ENCODE measurements at places on chromosomes 2 and 18.

DNA sequence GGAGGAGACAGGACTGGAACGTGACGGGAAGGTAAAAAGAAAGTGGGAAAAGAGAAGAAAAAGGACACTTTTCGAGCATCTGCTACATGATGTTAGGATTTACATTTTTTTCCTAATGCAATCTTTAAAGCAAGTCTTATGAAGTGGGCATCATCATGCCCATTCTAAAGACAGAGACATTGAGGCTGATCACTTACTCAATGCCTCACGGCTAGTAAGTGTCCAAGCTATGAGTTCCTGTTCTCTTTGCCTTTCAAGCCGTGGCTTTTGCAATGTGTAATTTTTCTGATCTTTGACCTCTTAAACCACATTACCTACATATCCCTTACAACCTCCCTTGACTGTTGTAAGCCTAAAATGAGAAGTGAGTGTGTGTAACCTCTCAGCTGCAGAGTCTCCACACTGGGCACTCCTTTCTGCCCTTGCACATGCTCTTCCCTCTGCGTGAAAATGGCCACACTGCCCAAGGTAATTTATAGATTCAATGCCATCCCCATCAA is 649.2 kb downstream of the RNF144A start:
- DNase-seq, result no peak
- no peaks in the 10 kb centered on the region for H3K27me3 ChIP-seq
- H3K27ac ChIP-seq, result peak overlapping the region; percentile 91
- H3K4me1 ChIP-seq, result peaks cover 48% of the 10 kb centered on the region
- peaks cover 45% of the 10 kb centered on the region for H3K36me3 ChIP-seq

- no peak for DNase-seq
- no peaks in the 10 kb centered on the region for H3K27me3 ChIP-seq
- H3K4me3 ChIP-seq, result no peak overlapping the region
- H3K27ac ChIP-seq, result peak overlapping the region; percentile 28
- peaks cover 59% of the 10 kb centered on the region for H3K4me1 ChIP-seq
Observed at GRCh38 chr2:200380833-200381542, 74.5 kb downstream of the SPATS2L start.

GRCh38 chr2:226497146-226497909 is 302.3 kb downstream of the IRS1 start:
- no peaks in the 10 kb centered on the region for H3K36me3 ChIP-seq
- H3K4me1 ChIP-seq, result no peaks in the 10 kb centered on the region
- DNase-seq, result no peak
- H3K27ac ChIP-seq, result no peak overlapping the region

DNA sequence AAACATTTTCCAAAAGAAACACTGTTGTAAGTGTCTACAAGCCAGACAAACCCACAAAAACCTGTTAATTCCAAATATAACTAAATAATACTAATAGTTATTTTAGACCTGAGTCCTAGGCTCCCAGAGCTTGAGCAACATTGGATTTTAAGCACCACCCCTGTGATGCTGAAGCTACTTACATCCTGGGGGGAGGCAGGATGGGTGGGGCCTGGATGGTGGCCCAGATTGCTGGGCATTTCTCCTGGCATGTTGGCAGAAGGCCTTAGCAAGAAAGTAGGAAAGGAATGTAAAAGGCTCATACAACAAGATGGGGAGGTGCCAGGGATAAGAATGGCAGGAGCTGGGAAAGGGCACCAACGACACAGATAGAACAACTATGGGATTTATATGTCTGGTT is 50.7 kb upstream of the OTX1 start:
- no peaks in the 10 kb centered on the region for H3K27me3 ChIP-seq
- peaks cover 4% of the 10 kb centered on the region for H3K36me3 ChIP-seq
- no peaks in the 10 kb centered on the region for H3K4me1 ChIP-seq
- no peak overlapping the region for H3K27ac ChIP-seq
- no peak for DNase-seq
- H3K4me3 ChIP-seq, result no peak overlapping the region

DNA sequence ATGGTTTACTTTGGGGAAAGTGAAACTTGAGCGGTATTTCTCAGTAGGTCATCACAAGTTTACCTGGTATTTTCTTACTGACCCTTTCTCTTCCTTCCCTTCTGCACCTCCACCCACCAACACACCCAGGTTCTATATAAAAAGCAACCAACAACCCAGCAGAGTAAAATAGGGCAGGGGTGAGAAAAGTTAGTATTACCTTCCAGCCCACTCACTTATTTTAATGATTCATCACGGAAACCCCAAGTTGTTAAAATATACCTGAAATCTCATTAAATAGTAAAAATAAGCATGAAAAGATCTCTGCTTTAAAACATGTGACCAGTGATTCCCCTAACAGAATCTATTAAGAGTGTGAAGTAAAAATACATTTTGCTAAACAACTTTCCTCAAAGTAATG is 306.1 kb downstream of the ZEB2 start:
- H3K4me1 ChIP-seq, result peaks cover 32% of the 10 kb centered on the region
- peaks cover 12% of the 10 kb centered on the region for H3K36me3 ChIP-seq
- H3K27ac ChIP-seq, result no peak overlapping the region
- peak overlapping the region; percentile 51 for H3K4me3 ChIP-seq
- H3K27me3 ChIP-seq, result no peaks in the 10 kb centered on the region

DNA sequence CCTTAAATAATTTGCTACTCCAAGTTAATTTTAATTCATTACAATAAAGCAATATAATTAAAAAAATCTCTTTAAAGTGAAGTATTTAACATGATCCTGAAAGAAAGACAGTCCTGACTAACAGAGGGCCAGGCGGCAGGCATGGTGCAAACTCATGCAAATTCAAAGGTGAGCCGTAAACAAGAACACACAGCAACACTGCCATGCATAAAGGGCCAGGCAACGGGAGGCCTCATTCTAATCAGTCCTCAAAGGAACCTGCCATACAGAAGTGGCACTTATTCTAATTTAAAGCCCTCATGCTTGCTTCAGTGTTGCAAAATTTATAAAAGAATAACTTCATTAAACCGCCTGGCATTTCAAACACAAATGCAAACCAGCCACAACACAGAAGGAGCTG is 277.0 kb downstream of the ZNF521 start:
- no peak overlapping the region for H3K4me3 ChIP-seq
- H3K27ac ChIP-seq, result no peak overlapping the region
- H3K4me1 ChIP-seq, result no peaks in the 10 kb centered on the region
- H3K36me3 ChIP-seq, result no peaks in the 10 kb centered on the region
- DNase-seq, result no peak

DNA sequence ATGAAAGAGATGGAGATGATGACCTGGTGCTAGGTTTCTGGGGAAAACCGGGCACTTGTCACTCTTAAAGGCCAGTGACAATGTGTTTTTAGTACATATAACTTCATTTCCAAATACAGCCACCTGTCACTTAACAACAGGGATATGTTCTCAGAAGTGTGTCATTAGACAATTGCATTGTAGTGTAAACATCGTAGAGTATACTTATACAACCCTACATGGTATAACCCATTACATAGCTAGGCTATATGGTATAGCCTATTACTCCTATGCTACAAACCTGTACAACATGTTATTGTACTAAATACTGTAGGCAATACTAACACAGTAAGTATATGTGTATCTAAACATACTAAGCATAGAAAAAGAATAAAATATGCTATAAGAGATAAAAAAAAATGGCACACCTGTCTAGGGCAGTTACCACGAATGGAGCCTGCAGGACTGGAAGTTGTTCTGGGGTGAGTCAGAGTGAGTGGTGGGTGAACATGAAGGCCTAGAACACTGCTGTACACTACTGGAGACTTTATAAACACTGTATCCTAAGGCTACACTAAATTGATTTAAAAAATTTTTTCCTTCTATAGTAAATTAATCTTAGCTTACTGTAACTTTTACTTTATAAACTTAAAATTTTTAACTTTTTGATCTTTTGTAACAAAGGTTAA is 123.2 kb downstream of the THADA start:
- H3K27ac ChIP-seq, result no peak overlapping the region
- no peaks in the 10 kb centered on the region for H3K4me1 ChIP-seq
- H3K4me3 ChIP-seq, result no peak overlapping the region
- H3K27me3 ChIP-seq, result no peaks in the 10 kb centered on the region
- H3K36me3 ChIP-seq, result peaks cover 15% of the 10 kb centered on the region
- no peak for DNase-seq

GRCh38 chr2:108621087-108621559 is 86.9 kb downstream of the LIMS1 start:
- peak overlapping the region; percentile 97 for H3K27ac ChIP-seq
- no peaks in the 10 kb centered on the region for H3K27me3 ChIP-seq
- peaks cover 72% of the 10 kb centered on the region for H3K4me1 ChIP-seq
- H3K4me3 ChIP-seq, result peak overlapping the region; percentile 95

DNA sequence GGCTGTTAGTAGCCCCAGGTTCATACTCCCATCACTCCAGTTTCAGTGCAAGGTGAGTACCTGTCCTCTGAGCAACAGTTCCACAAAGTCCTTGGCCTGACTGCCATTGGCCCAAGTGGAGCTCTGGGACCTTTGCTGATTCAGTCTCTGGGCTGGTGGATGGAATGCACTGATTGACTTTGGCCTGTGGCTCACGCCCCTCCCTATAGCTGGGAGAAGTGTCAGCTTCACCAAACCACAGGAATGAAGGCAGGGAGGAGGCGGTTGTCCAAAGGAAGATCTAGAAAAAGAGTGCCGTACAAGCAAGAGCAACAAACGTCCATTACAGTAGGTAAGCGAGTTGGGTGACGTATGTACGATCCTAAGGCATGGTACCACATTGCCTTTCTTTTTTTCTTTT is 34.0 kb downstream of the QPCT start:
- no peak overlapping the region for H3K27ac ChIP-seq
- H3K27me3 ChIP-seq, result peaks cover 44% of the 10 kb centered on the region
- no peak for DNase-seq
- no peak overlapping the region for H3K4me3 ChIP-seq

Measured in T-helper 2 cell treated with Interferon-gamma antibody and Interleukin-4, amounts not matched to agents 5 μg/mL and 100 μg/mL, for 36 hours (primary cell).